Activated CD4-positive, alpha-beta memory T cell treated with anti-CD3 and anti-CD28 coated beads for 36 hours (primary cell): ENCODE measurements at places on chromosomes 11 and 22. TPM values are rescaled to one million over a fixed set of nuclear protein-coding genes. Genes with fewer than 3 reads are reported as not detected.

DNA sequence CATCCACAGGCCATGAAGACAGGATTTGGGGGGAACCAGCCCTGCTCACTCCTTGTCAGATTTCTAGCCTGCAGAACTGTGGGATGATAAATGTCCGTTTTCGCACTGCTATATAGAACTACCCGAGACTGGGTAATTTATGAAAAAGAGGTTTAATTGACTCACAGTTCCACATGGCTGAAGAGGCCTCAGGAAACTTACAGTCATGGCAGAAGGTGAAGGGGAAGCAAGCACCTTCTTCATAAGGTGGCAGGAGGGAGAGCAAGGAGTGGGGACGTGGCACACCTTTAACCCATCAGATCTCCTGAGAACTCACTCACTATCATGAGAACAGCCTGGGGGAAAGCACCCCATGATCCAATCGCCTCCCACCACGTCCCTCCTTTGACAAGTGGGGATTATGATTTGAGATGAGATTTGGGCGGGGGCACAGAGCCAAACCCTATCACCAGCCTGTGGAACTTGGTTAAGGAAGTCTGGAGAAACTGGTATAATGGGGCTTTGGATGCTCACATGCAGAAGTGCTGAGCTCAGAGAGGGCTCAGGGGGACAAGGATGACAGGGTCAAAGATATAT lies 50.7 kb downstream of the MYEOV start:
- peaks cover 4% of the 10 kb centered on the region for H3K36me3 ChIP-seq
- DNase-seq, result peak; percentile 3
- H3K4me1 ChIP-seq, result peaks cover 3% of the 10 kb centered on the region
- no peak overlapping the region for H3K27ac ChIP-seq
- no peak overlapping the region for H3K4me3 ChIP-seq
- no peaks in the 10 kb centered on the region for H3K27me3 ChIP-seq

- H3K27ac ChIP-seq, result no peak overlapping the region
- H3K27me3 ChIP-seq, result no peaks in the 10 kb centered on the region
- H3K4me3 ChIP-seq, result no peak overlapping the region
- peak; percentile 50 for DNase-seq
These were observed 9.6 kb upstream of the HTATIP2 start for GRCh38 chr11:20353829-20354434.

GRCh38 chr11:73156114-73156513 lies 14.0 kb upstream of the FCHSD2 start:
- H3K27me3 ChIP-seq, result no peaks in the 10 kb centered on the region
- no peak overlapping the region for H3K27ac ChIP-seq
- peaks cover 41% of the 10 kb centered on the region for H3K4me1 ChIP-seq

- no peak overlapping the region for H3K27ac ChIP-seq
- DNase-seq, result no peak
- H3K4me3 ChIP-seq, result no peak overlapping the region
- peaks cover 12% of the 10 kb centered on the region for H3K36me3 ChIP-seq
These were observed 31.4 kb downstream of the NF2 start for GRCh38 chr22:29634847-29635246.

GRCh38 chr11:110526323-110526722 lies 96.6 kb downstream of the FDX1 start:
- no peaks in the 10 kb centered on the region for H3K27me3 ChIP-seq
- peaks cover 3% of the 10 kb centered on the region for H3K4me1 ChIP-seq
- H3K4me3 ChIP-seq, result no peak overlapping the region
- DNase-seq, result no peak
- H3K36me3 ChIP-seq, result no peaks in the 10 kb centered on the region
- H3K27ac ChIP-seq, result no peak overlapping the region

DNA sequence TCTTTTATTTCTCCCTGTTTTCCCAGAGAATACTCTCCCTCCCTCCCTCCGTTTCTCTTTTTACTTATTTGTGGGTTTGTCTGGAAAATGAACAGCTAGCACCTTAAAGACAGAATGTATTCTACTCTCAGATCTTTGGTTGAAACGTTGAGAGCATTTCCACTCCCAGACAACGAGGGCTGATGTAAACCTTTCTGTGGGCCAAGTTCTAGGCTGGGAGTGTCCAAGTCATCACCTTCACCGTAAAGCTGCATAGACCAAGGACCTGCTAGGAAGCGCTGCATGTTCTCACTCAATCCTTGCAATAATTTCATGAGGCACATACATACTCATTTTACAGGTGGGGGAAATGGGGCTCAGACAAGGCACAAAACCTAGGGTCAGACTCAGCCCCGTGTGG lies 32.4 kb downstream of the MYH9 start:
- peak overlapping the region; percentile 94 for H3K27ac ChIP-seq
- no peaks in the 10 kb centered on the region for H3K27me3 ChIP-seq
- H3K36me3 ChIP-seq, result peaks cover 35% of the 10 kb centered on the region

DNA sequence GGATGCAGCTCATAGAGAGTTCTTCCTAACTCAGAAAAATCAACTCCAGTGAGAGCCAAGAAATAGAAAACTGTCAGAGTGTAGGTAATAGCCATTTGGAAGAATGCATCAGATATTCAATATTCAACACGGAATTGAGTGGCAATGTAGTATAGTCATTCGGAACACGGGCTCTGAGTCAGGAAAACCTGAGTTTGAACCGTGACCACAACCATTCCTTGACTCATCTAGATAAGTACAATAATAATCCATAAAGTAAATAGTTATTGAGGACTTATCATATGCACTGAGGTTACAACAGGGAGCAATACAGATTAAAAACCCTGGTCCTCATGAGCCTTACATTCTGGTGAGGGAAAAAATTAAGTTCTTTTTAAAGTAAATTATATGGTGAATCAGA lies 62.6 kb upstream of the PHF21A start:
- H3K27ac ChIP-seq, result no peak overlapping the region
- peaks cover 1% of the 10 kb centered on the region for H3K36me3 ChIP-seq
- no peaks in the 10 kb centered on the region for H3K4me1 ChIP-seq
- peaks cover 15% of the 10 kb centered on the region for H3K27me3 ChIP-seq

DNA sequence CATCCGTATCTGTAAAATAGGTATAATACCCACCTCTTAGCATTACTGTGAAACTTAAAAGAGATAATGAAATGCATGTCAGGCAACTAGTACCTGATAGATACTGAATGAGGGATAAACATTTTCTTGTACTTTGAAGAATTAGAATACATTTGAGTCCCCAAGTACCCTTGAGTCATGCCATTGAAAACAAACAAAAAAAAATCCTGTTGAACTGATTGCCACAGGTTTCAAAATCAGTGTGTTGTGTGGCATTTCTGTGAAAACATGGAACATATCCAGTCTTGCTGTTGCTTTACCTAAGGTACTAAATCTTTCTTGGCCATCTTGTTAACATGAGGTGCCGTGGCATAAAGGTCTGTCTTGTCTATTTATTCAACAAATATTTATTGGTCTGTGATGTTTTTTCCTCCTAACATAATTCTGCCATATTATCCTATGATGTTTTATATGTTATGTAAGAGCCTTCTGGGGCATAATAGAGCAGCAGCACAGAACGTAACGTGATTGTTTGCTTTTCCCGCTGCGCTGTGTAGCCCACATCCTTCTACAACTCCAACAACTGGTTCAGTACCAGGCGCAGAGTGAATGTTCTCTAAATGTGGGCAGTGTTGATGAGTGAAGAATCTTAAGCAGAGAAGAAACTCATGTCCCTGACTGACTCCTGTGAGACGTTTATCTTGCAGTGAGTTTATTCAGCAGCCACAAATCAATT lies 79.3 kb upstream of the RAB1B start:
- no peaks in the 10 kb centered on the region for H3K27me3 ChIP-seq
- no peak overlapping the region for H3K4me3 ChIP-seq
- DNase-seq, result no peak
- H3K4me1 ChIP-seq, result peaks cover 28% of the 10 kb centered on the region

DNA sequence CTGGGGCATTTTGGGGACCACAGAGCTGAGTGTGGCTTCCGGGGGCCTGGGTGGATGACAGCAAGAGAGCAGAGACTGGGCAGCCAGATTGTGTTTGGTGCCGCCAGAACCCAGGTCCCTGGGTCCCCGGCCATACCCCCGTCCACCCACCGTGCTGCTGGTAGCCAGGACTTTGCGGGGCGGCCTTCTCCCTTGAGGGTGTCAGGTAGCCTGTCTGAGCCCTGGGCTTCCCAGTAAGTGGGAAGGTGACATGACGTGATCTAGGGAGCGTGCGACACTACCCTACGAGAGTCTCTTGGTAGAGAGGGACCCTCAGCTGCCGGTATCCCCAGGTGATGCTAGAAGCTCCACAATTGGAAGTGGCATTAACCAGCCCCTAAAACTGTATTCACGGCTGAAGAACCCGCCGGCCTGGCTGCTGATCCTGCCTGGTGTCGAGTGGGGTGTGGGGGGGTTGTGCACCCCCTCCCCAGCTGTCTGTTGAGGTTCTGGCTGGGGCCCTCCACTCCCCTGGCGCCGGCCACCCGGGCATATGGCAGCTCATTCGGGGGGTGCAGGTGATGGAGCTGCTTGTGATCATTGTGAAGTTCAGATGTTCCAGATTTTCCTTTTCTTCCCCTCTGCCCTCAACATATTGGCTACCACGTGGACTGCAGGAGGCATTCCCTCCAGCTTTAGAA lies 66.9 kb downstream of the MPPED1 start:
- peaks cover 3% of the 10 kb centered on the region for H3K4me1 ChIP-seq
- no peak overlapping the region for H3K4me3 ChIP-seq
- no peak overlapping the region for H3K27ac ChIP-seq
- no peaks in the 10 kb centered on the region for H3K36me3 ChIP-seq

GRCh38 chr11:118838905-118839553 lies 44.7 kb upstream of the CXCR5 start:
- no peak overlapping the region for H3K4me3 ChIP-seq
- DNase-seq, result peak; percentile 26
- H3K27ac ChIP-seq, result peak overlapping the region; percentile 34
- no peaks in the 10 kb centered on the region for H3K27me3 ChIP-seq
- H3K36me3 ChIP-seq, result no peaks in the 10 kb centered on the region

- no peaks in the 10 kb centered on the region for H3K36me3 ChIP-seq
- H3K4me1 ChIP-seq, result no peaks in the 10 kb centered on the region
- peaks cover 9% of the 10 kb centered on the region for H3K27me3 ChIP-seq
- no peak overlapping the region for H3K27ac ChIP-seq
- H3K4me3 ChIP-seq, result no peak overlapping the region
- peak; percentile 26 for DNase-seq
These were observed 10.0 kb upstream of the MMP1 start for GRCh38 chr11:102807921-102808320.

DNA sequence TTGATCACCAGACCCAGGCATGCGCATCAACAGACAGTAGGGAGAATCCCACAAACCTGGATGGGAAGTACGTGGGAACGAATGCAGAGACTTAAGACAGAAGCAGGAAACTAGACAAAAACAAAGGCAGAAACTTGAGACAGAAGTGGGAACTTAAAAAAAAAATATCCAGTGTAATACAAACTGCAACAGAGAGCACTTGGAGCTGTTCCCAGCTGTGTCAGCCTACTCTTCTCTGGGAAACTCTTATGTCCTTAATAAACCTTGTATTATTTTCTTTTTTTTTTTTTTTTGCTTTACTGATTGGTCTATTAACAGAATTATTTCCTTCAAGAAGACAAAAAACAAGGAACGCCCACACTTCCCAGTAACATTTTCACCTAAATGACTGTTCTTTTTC lies 1818.1 kb upstream of the RAG2 start:
- no peaks in the 10 kb centered on the region for H3K4me1 ChIP-seq
- no peaks in the 10 kb centered on the region for H3K27me3 ChIP-seq
- no peak overlapping the region for H3K4me3 ChIP-seq
- no peak overlapping the region for H3K27ac ChIP-seq
- no peak for DNase-seq

GRCh38 chr11:201966-202365 lies 5.2 kb downstream of the BET1L start:
- H3K27me3 ChIP-seq, result no peaks in the 10 kb centered on the region
- peak overlapping the region; percentile 89 for H3K27ac ChIP-seq
- H3K4me3 ChIP-seq, result peak overlapping the region; percentile 44
- H3K4me1 ChIP-seq, result peaks cover 51% of the 10 kb centered on the region
- DNase-seq, result no peak
- peaks cover 14% of the 10 kb centered on the region for H3K36me3 ChIP-seq

- H3K36me3 ChIP-seq, result peaks cover 61% of the 10 kb centered on the region
- H3K4me1 ChIP-seq, result peaks cover 76% of the 10 kb centered on the region
- no peaks in the 10 kb centered on the region for H3K27me3 ChIP-seq
These were observed 89.4 kb downstream of the PPP6R3 start for GRCh38 chr11:68549789-68550484.

GRCh38 chr11:106344394-106344793 lies 266.9 kb downstream of the AASDHPPT start:
- no peaks in the 10 kb centered on the region for H3K27me3 ChIP-seq
- no peaks in the 10 kb centered on the region for H3K4me1 ChIP-seq

- H3K4me3 ChIP-seq, result no peak overlapping the region
- no peaks in the 10 kb centered on the region for H3K4me1 ChIP-seq
- H3K27me3 ChIP-seq, result no peaks in the 10 kb centered on the region
These were observed 350.3 kb downstream of the SHANK2 start for GRCh38 chr11:70901951-70902521.

- peaks cover 21% of the 10 kb centered on the region for H3K4me1 ChIP-seq
- H3K36me3 ChIP-seq, result peaks cover 6% of the 10 kb centered on the region
- H3K4me3 ChIP-seq, result no peak overlapping the region
- no peaks in the 10 kb centered on the region for H3K27me3 ChIP-seq
These were observed 15.2 kb downstream of the TXN2 start for GRCh38 chr22:36466258-36466657.

DNA sequence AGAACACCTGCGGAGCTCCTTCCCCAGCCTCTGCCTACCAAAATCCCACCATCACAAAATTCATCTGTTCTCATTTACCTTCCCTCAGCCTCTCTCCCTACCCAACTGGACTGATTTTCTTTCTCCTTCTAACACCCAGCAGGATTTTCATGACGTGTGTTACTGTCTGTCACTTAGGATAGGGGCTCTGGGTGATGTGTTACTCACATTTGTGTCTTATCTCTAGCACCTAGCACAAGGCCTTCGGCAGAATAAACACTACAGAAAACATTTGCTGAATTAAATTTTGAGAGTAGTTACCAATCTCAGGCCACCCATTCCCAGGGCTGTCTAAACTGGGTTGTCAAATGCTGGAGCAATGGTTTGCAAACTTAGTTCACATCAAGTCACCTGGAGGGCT lies 88.0 kb downstream of the NTM start:
- no peaks in the 10 kb centered on the region for H3K36me3 ChIP-seq
- no peaks in the 10 kb centered on the region for H3K27me3 ChIP-seq
- no peak overlapping the region for H3K4me3 ChIP-seq
- DNase-seq, result no peak
- H3K27ac ChIP-seq, result no peak overlapping the region
- H3K4me1 ChIP-seq, result no peaks in the 10 kb centered on the region

- H3K4me1 ChIP-seq, result peaks cover 6% of the 10 kb centered on the region
- no peaks in the 10 kb centered on the region for H3K36me3 ChIP-seq
- DNase-seq, result no peak
- peaks cover 1% of the 10 kb centered on the region for H3K27me3 ChIP-seq
- H3K4me3 ChIP-seq, result no peak overlapping the region
- H3K27ac ChIP-seq, result no peak overlapping the region
These were observed 1.5 kb upstream of the ALDH3B1 start for GRCh38 chr11:68008381-68009337.

- no peak for DNase-seq
- no peak overlapping the region for H3K4me3 ChIP-seq
- H3K4me1 ChIP-seq, result no peaks in the 10 kb centered on the region
- H3K27me3 ChIP-seq, result peaks cover 10% of the 10 kb centered on the region
- no peaks in the 10 kb centered on the region for H3K36me3 ChIP-seq
These were observed 126.9 kb downstream of the APIP start for GRCh38 chr11:34789196-34789834.

Gene GGTLC2
- total RNA-seq, result not detected

Gene OR4A16
- not detected for total RNA-seq

Gene C11orf54
- 21.6 TPM for total RNA-seq

Gene UBQLN3
- not detected for total RNA-seq

Gene KCTD14
- not detected for total RNA-seq

Gene CRYBB2
- not detected for total RNA-seq

Gene ACRV1
- total RNA-seq, result not detected

Gene TH
- total RNA-seq, result not detected
